ENCODE measurements at places on chromosomes 2 and 18.

- DNase-seq, result no peak
These were observed 45.1 kb downstream of the ARL5A start for GRCh38 chr2:151783133-151783520.

DNA sequence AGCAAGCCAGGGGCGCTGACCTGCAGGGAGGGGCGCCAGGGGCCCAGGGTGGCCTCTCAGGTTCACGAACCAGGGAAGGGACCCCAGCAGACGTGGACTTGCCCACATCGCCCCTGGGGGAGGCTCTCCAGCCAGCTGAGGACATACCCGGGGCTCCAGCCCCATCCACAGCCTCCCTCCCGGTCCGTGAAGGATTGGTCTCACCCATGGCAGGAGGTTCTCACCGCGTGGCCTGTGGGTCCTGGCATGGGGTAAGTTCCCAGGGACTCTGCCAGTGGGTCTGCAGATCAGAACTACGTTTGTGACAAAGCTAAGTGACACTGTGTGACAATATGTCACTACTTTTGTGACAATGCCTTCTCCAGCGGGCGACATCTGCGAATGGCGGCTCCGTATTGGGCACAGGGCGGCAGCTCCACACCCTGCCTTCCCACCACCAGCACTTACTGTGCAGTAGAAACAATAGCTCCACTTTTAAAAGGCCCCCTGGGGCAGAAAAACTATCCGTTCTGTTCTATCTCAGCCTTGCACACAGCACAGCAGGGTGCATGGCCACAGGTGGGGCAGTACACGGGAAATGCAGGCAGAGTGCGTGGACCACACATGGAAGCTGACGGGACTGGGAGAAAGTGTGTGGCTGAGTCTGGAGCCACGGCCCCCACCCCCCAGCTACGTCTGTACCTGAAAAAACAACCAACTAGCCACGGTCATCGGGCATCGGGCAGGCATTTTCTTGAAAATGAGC, 65.2 kb upstream of the CTDP1 start:
- no peak for DNase-seq

- no peak for DNase-seq
These were observed 79.3 kb downstream of the CEP192 start for GRCh38 chr18:13070460-13070859.

DNA sequence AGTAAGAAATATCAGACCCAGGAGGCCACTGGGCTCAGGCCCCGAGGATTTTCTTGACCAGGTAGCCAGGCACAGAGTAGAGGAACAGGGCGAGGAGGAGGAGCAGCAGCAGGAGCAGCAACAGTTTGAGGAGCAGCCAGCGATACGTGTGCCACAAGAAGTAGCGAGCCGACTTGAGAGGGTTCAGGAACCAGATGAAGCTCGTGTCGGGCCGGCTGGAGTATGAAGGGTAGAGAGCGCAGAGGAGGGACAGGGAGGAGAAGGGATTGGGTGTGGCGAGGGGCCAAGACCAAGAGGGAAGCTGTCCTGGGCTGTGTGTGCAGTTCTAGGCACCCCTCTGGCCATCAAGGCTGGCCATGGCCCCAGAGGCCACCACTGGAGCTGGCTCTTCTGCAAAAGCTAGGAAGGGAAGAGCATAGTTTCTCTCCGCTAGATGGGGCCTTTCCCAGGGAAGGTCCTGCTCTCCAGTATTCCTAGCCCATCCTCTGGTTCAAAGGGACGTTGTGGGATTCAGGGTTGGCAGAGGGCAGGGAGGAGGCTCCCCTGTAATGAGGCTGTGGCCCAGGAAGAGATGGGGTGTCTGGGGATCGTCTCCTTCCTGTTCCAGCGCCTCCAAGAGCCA, 17.8 kb downstream of the OTOF start:
- DNase-seq, result no peak

DNA sequence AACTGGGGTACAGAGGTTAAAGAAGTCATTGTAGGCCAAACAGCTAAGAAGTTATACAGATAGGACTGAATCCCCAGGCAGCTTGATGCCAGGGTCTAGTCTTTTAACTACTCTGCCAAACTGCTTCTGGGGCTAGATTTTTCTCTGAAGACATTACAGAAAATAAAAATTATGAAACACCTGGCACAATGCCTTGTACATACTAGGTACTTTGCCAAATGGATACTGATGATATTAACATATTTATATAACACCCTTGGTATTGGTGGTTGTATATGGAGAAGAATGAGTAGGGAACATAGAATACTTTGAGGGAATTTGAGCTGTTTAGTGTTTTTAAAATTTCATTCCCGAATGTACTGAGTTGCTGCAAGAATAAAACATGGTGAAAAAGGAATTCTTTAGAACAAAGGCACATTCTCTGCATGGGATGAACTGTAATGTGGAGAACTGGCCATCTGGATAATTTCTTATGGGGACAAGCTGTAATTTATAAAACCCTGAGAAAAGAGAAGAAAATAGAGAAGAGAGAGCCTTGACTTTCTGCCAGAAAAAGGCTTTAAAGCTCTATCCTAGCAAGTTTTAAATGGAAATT, 210.9 kb upstream of the TMEM200C start:
- DNase-seq, result no peak

DNA sequence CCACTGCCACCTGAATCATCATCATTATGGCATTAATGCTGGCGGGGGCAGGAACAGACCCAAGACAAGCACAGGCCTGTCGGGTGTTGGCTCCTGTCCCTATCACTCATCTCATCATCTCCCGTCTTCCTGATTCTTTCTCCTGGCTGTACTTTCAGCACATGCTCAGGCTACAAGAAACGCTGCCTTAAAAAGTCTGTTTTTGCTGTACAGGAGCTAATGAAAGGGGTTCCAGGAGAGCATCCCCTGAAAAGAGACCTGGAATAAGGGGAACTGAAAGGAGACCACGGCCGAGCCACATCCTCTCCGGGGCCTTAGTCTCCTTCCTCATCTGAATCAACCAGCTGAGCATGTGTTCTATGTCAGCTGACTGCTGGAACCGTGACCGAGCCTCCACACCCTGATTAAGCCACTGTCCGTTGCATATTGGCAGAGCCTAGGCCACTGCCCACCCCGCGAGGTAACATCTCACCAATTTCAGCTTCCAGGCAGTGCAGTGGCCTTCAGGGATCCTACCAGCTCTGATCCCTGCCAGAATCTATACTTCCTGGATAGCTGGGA, 62.6 kb downstream of the DNMT3A start:
- peak; percentile 91 for DNase-seq

GRCh38 chr2:102401456-102401855, 21.5 kb upstream of the IL18RAP start:
- DNase-seq, result no peak

GRCh38 chr18:22436136-22436535, 18.4 kb upstream of the CTAGE1 start:
- DNase-seq, result no peak

- no peak for DNase-seq
These were observed 259.5 kb downstream of the GLI2 start for GRCh38 chr2:120995152-120995551.

GRCh38 chr18:38951633-38952032, 1386.0 kb upstream of the CELF4 start:
- no peak for DNase-seq

DNA sequence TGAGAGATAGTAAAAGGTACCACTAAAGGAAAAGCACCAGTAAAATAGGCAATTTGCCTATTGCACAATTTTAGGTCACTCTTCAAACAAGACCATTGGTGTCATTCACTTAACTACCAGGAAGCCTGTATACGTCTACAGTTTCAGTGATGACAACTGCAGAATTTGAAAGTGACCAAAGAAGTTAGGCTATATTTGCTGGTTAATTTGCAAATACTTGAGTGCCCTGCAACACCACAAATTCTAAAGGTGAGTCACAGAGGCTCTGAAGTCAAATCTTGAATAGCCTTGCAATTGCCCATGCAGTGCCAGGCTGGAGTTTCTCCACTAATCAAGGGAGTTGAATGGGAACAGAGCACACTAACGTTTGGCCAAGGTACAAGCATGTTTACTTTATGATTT, 128.7 kb upstream of the CCDC68 start:
- no peak for DNase-seq

- DNase-seq, result no peak
These were observed 320.5 kb upstream of the ZNF521 start for GRCh38 chr18:25672490-25672889.

- no peak for DNase-seq
These were observed 36.6 kb upstream of the LNPK start for GRCh38 chr2:176038694-176039093.

DNA sequence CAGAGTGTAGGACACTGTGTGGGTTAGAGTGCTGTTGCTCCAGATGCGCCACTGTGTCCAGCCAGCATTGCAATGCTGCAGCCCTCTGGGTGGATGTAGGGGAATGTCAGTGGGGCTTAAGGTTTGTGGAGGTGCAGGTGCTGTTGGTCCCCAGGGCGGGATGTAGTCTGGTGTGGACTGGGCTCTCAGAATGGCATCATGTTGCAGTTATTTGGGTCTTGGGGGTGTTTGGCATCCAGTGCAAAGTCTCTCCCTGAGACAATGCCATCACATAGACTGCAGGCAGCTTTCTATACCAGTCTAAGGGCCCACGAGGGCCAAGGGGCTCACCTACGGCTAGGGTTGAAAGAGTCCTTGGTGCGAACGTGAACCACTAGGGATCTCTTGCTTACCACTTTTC, 275.3 kb downstream of the SOX11 start:
- no peak for DNase-seq

GRCh38 chr18:55510809-55511208, 77.2 kb downstream of the TCF4 start:
- no peak for DNase-seq

GRCh38 chr2:175154661-175155082, 13.3 kb downstream of the ATF2 start:
- peak; percentile 63 for DNase-seq

- no peak for DNase-seq
These were observed 391.1 kb downstream of the DCC start for GRCh38 chr18:52730972-52731619.
